Lung (tissue), 17 donors: ENCODE measurements at places on chromosomes 16 and 17. TPM values are rescaled to one million over a fixed set of nuclear protein-coding genes. Genes with fewer than 3 reads are reported as not detected.

- DNase-seq, result no peak
- H3K4me1 ChIP-seq, result no peaks in the 10 kb centered on the region
- no peaks in the 10 kb centered on the region for H3K27me3 ChIP-seq
- no peaks in the 10 kb centered on the region for H3K36me3 ChIP-seq
- no peak overlapping the region for H3K4me3 ChIP-seq
- no peak overlapping the region for H3K27ac ChIP-seq
Observed at GRCh38 chr16:55437625-55438024, 41.4 kb upstream of the MMP2 start.

- H3K4me1 ChIP-seq, result peaks cover 49% of the 10 kb centered on the region
- H3K4me3 ChIP-seq, result no peak overlapping the region
- peaks cover 36% of the 10 kb centered on the region for H3K36me3 ChIP-seq
- peak; percentile 69 for DNase-seq
Observed at GRCh38 chr17:38883592-38884526, 14.0 kb downstream of the LASP1 start.

- no peak overlapping the region for H3K4me3 ChIP-seq
- no peak overlapping the region for H3K27ac ChIP-seq
- H3K27me3 ChIP-seq, result no peaks in the 10 kb centered on the region
- no peak for DNase-seq
Observed at GRCh38 chr17:72684405-72685020, 408.0 kb downstream of the SLC39A11 start.

DNA sequence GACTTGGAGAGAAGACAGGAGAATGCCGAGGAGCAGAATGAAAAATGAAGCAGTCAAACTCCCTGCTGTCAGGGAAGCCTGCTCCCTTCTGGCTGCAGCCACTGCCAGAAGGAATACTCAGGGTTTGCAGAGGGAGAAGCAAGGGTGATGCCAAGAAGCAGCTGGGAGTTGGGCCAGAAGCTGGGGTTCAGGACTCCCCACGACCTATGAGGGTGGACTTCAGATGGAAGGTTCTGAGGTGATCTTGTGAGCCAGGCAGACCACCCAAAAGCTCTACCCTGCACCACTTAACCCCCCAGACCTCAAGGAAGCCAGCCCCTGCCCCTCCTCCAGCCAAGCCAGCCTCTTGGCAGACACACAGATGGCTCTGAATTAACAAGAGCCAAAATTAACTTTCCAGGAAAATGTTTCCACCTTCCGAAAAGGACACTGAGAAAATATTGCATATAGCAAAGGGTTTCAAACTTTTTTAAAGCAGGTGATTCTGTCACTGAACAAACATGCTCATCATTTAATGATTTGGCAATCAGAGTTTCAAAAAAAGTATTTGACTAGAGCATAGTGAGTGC lies 126.0 kb upstream of the ERCC4 start:
- H3K4me1 ChIP-seq, result no peaks in the 10 kb centered on the region
- no peaks in the 10 kb centered on the region for H3K27me3 ChIP-seq
- H3K4me3 ChIP-seq, result no peak overlapping the region
- H3K36me3 ChIP-seq, result no peaks in the 10 kb centered on the region

GRCh38 chr16:84303023-84303422 lies 8.3 kb downstream of the WFDC1 start:
- H3K27me3 ChIP-seq, result no peaks in the 10 kb centered on the region
- no peak overlapping the region for H3K4me3 ChIP-seq
- H3K27ac ChIP-seq, result no peak overlapping the region
- DNase-seq, result no peak

- H3K36me3 ChIP-seq, result peaks cover 3% of the 10 kb centered on the region
- peaks cover 11% of the 10 kb centered on the region for H3K4me1 ChIP-seq
- no peak overlapping the region for H3K4me3 ChIP-seq
- no peaks in the 10 kb centered on the region for H3K27me3 ChIP-seq
- no peak overlapping the region for H3K27ac ChIP-seq
Observed at GRCh38 chr16:12317856-12318537, 341.5 kb downstream of the SNX29 start.

GRCh38 chr17:74790161-74791058 lies 14.3 kb upstream of the NAT9 start:
- H3K4me3 ChIP-seq, result no peak overlapping the region
- H3K27me3 ChIP-seq, result no peaks in the 10 kb centered on the region
- peaks cover 4% of the 10 kb centered on the region for H3K36me3 ChIP-seq
- no peaks in the 10 kb centered on the region for H3K4me1 ChIP-seq

GRCh38 chr17:79681628-79682261 lies 49.0 kb upstream of the ENPP7 start:
- no peaks in the 10 kb centered on the region for H3K4me1 ChIP-seq
- no peaks in the 10 kb centered on the region for H3K27me3 ChIP-seq
- no peak overlapping the region for H3K4me3 ChIP-seq

DNA sequence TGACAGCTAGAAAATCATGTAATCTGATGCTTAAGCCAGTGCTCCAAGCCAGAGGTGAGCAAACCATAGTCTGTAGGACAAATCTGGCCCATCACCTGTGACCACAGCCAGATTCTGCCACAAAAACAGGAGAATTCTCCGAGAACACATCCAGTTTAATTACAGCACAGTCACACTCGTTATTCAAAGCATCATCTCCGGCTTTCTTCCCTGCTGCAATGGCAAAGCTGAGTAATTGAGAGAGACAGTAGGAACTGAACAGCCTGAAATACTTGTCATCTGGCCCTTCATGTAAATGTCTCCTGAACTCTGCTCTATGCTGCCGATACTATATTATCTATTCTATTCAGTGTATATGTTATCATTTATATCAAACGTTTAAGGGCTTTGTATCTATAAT lies 121.4 kb upstream of the FOXF1 start:
- DNase-seq, result no peak
- no peaks in the 10 kb centered on the region for H3K27me3 ChIP-seq
- no peak overlapping the region for H3K27ac ChIP-seq
- H3K4me1 ChIP-seq, result no peaks in the 10 kb centered on the region
- no peak overlapping the region for H3K4me3 ChIP-seq

Gene CALB2
- total RNA-seq, result 0.68 TPM

DNA sequence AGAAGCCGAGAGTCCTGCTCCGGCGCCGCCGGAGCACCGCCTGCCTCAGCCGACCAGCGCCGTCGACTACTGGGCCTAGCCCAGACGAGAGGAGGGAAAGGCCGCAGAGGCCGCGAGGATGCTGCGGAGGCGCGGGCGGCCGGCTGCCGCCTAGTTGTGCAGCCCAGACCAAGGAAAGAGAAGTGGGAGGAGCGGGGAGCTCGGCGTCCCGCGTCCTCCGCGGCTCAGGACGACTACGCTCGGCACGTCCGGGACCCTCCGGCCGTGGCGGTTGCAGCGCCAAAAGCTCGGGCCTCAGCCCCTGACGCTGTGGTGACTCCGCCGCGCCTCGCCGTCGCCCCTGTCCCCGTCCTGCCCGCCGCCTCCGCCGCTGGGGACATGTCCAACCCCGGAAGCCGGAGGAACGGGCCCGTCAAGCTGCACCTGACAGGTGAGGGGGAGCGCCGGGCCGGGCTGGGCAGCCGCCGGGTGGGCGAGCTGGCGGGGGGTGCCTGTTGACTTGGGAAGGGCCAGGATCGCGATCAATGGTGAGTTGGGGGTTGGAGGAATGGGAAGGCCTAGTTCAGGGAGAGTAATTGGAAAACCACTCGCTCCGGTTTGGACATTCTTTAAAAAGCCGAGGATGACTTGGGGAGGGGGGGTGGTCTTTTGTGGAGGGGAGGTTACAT lies 37.7 kb downstream of the RNF135 start:
- H3K27me3 ChIP-seq, result no peaks in the 10 kb centered on the region
- H3K4me1 ChIP-seq, result no peaks in the 10 kb centered on the region
- DNase-seq, result peak; percentile 80
- peak overlapping the region; percentile 71 for H3K4me3 ChIP-seq
- H3K36me3 ChIP-seq, result peaks cover 5% of the 10 kb centered on the region

DNA sequence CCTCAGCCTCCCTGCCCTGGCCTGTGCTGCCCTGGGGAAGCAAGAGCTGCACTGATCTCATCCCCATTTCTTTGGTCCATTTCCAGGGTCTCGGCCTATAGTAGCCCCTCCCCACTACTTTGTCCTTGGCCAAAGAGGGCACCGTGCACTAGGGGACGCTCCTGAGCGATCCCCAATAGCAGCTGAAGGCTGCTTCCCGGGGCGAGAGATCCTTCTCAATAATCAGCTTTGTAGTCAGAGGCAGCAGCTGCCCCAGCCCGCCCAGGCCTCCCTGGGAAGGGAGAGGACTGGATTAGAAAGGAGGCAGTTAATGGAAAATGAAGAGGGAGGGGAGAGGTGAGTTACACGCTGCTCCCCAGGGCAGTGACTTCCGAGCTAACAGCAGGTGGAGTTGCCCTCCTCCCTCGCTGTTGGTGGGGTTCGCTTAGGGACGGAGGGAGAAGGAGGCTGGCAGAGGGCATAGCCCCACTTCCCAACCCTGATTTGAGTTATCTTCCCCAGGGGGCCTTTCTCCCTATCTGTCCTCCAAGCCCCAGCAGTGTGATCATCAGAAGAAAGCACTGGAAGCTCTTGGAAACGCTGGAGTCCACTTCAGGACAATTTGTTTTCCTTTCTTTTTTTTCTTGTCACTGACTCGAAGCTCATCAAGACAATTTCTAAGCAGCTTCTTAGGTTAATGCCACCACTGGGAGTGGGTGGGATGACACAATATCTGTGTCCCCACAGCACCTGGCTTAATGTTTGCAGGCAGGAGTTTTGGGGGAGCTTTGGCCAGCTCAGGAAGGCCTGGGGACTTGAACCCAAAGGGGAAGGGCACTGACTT lies 2.6 kb downstream of the MXRA7 start:
- H3K27ac ChIP-seq, result peak overlapping the region; percentile 76
- no peak overlapping the region for H3K4me3 ChIP-seq
- H3K27me3 ChIP-seq, result no peaks in the 10 kb centered on the region
- no peak for DNase-seq

Gene CDH1
- 227 TPM for total RNA-seq

DNA sequence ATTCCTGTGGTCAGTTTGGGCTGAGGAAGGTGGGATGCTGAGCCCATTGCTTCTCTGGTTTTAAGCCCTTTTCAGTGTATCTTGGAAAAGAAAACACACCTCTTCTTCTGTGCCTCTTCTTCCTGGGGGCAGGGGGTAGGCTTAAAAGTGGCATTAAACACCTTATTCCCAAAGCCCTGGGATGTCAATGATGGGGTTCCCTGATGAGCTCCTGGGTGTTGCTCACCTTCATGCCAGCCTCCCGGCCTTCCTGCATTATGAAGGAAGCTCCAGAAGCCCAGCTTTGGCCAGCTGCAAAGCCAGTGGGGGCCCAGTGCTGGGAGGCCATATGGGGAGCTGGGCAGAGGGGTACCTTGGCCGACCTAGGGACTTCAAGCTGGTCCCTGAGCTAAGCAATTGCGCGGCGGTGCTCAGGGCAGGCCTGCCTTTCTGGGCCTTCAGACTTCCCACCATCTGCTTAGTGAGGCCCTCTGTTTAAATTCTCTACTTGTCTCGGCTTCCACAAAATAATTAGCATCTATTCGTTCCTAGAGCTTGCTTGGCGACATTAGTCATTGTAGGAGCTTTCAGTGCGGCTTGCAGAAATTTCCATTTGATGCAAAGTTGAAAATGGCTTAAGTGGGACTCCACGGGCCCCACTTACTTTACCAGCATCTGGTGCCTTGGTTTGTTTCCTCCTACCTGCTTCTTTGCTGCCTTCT lies 121.7 kb upstream of the NLRP1 start:
- H3K27me3 ChIP-seq, result no peaks in the 10 kb centered on the region
- H3K36me3 ChIP-seq, result no peaks in the 10 kb centered on the region
- DNase-seq, result no peak
- no peaks in the 10 kb centered on the region for H3K4me1 ChIP-seq
- H3K27ac ChIP-seq, result no peak overlapping the region
- H3K4me3 ChIP-seq, result no peak overlapping the region

- peaks cover 57% of the 10 kb centered on the region for H3K36me3 ChIP-seq
- peaks cover 2% of the 10 kb centered on the region for H3K4me1 ChIP-seq
- H3K27ac ChIP-seq, result no peak overlapping the region
- DNase-seq, result no peak
- no peaks in the 10 kb centered on the region for H3K27me3 ChIP-seq
Observed at GRCh38 chr17:42817866-42818265, 6.2 kb downstream of the BECN1 start.

DNA sequence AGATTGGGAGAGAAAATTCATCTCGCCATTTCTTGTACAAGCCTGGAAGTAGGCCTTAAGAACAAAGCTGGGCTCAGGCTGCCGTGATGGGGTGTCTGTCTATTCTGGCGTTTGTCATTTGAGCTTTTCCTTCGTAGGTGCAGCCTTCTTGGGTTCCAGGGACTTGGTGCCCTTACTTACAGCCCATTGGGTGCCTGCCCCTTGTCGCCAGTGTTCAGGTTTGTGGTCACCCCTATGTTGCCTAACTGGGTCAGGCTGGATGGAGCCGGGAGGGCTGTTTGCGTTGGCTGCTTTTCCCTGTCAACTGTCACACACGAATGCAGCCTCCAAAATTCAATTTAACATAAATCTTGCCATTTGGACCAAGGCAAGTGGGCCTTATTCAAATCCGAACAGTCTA lies 23.7 kb upstream of the MED9 start:
- H3K36me3 ChIP-seq, result no peaks in the 10 kb centered on the region
- no peak for DNase-seq
- H3K4me3 ChIP-seq, result no peak overlapping the region
- H3K27me3 ChIP-seq, result no peaks in the 10 kb centered on the region

DNA sequence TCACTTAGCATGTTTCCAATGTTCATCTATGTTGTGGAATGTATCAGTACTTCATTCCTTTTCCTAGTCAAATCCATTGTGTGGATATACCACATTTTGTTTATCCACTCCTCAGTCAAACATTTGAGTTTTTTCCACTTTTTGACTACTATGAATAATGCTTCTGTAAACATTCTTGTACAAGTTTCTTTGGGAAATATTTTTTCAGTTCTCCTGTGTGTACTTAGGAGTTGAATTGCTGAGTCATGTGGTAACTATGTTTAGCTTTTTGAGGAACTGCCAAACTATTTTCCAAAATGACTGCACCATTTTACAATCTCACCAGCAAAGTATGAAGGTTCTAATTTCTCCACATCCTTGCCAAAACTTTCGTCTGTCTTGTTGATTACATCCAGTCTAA lies 223.7 kb upstream of the AXIN2 start:
- DNase-seq, result no peak
- no peak overlapping the region for H3K27ac ChIP-seq
- no peak overlapping the region for H3K4me3 ChIP-seq
